ENCODE measurements at places on chromosomes 5 and 9.

- no peak for DNase-seq
Observed at GRCh38 chr9:108911820-108912219, 22.1 kb downstream of the ELP1 start.

GRCh38 chr9:85508616-85509015 is 233.1 kb downstream of the AGTPBP1 start:
- DNase-seq = no peak

DNA sequence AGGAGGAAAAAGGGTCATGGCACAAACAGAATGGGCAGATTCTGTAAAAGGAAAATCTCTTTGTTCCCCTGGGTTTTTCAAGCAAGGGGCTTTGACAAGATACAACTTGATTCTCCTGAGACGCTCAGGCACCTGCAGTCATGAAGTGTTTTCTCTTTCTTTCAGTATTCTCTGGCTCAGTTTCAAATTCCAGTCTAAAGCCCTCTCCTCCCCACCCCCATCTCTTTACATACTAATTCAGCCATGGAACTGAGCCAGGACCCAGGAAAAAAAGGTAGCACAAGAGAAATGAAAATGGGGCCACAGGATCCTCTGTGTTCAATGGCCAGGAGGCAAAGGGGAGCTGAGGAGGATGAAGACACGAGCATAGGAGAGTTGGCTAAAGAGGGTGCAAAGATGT is 408.4 kb downstream of the SPOCK1 start:
- peak; percentile 24 for DNase-seq

- DNase-seq = no peak
Observed at GRCh38 chr5:171367424-171368370, 20.0 kb upstream of the NPM1 start.

- DNase-seq = no peak
Observed at GRCh38 chr5:168974082-168974481, 326.9 kb downstream of the SLIT3 start.

GRCh38 chr5:116771466-116772151 is 197.0 kb upstream of the SEMA6A start:
- DNase-seq = no peak

- no peak for DNase-seq
Observed at GRCh38 chr5:175731172-175731571, 73.3 kb downstream of the HRH2 start.

DNA sequence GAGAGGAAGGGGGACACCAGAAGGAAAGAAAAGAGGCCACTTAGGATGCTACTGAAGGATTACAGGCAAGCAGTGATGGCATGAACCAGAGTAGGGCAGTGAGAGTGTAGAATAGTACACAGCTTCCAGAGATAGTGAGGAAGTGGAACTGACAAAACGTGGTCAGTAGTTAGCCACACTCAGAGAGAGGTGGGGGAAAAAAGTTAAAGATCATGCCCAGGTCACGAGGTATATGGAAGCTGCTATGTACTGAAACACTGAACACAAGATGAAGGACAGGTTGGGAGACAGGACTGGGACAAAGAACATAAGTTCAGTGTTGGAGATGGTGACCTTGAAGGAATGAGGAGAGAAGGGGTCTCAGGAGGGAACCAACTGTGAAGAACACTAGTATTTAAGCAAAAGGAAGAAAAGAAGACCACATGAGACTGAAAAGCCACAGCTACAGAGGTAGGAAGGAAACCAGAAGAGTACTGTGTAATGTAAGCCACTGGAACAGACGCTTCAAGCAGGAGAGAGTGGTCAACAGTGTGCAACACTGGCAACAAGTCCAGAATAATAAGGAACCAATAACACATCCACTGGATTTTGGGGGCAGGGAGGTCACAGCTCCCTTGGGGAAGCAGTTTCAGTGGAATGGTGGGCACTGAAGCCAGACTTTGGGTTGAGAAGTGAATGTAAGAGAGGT is 45.5 kb downstream of the ELL2 start:
- no peak for DNase-seq

- no peak for DNase-seq
Observed at GRCh38 chr5:163532171-163533084, 27.0 kb downstream of the MAT2B start.

GRCh38 chr5:80957031-80957761 is 3.0 kb upstream of the RASGRF2 start:
- no peak for DNase-seq

DNA sequence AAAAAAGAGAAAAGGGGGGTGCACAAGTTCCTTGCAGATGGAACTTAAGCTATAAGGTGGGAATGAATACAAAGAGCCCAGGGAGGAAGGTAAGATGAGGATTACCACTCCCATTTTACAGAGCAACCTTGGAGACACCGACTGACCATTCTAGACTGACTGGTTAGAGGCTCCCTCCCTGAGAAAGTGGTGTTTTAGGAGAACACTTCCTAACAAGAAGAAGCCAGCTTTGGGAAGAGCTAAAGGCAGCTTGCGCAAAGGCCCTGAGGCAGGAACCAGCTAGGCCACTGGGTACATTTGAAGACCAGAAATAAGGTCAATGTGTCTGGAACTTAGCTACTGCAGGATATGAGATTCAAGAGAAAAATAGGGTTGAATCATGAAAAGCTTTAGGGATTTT is 38.6 kb downstream of the SPARC start:
- DNase-seq = no peak

DNA sequence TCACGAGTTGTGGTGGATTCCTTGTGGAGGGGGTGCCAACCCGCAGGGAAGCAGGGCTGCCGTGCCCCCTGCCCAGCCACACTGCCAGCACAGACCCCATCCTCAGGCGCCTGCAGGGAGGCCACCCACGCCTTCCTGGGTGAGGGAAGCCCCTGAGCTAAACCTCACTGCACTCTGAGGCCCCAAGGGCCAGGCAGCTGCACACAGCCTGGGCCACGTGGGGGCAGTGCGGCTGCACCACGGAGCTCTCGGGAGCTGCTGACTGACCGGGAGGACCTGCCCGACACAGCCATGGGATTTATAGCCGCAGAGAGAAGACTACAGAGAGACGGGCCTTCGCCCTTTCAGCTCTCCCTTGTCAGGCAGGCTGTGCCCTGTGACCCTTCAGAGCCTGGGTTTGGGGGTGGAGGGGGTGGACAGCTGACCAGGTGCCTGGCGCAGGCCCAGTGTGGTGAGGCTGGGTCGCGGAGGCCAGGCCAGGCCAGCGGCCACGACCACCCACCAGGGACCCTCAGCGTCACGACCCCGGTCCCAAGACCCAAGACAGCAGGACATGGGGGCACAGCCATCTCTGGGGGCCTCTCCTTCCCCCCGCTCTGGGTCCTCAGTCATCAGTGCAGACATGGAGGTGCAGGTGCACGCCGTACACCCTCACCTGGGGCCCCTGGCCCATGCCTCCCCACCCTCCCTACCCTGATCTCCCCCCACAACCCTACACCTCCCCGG is 4.3 kb upstream of the AHRR start:
- DNase-seq = peak; percentile 75

GRCh38 chr5:92518318-92518904 is 1062.6 kb downstream of the NR2F1-AS1 start:
- DNase-seq = no peak

DNA sequence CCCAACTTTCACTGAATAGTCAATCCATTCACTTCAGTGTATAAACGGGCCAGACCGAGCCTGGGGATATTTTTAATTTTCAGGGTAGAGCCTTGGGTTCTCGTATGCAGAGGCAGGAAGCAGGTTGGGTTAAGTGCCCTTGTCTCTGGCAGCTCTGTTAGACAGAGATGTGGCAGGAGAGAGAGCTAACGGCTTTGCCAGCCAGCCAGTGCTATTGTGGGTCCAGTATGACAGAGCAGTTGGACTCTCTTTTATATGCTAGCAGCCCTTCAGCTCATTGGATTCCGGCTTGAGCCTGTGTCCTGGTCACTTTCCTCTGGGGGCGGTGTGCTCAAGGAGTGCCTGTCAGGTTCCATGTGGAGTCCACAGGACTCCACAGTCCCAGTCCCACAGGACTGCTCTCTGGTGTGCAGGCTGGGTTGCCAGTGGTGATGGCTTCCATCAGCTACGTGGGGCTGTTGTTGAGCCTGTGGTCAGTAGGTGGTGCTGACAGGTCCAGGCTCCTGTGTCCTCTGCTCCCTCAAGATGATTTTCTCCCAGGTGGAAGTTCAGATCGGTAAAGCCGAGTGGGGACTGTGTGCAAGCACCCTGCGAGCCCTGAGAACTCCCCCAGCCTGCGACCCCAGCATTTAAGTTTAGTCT is 14.3 kb downstream of the CLTA start:
- DNase-seq = no peak

DNA sequence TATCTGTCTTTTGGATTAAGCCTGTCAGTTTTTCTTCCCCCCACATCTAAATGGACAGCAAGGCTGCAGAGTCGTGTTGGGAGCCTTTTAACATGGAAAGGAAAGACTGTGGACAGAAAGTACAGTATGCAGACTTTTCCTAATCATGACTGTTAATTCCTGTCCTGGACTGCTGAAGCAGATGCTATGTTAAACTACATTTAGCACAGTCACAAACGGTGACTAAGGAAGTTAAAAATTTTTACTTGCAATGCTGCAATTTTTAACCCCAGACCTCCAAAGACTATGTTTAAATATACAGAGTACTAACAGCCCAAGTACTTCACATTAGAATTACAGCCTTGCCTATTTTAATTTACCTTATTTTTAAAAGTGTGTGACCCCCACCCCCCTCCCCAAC is 51.8 kb downstream of the ELAVL2 start:
- DNase-seq = no peak

DNA sequence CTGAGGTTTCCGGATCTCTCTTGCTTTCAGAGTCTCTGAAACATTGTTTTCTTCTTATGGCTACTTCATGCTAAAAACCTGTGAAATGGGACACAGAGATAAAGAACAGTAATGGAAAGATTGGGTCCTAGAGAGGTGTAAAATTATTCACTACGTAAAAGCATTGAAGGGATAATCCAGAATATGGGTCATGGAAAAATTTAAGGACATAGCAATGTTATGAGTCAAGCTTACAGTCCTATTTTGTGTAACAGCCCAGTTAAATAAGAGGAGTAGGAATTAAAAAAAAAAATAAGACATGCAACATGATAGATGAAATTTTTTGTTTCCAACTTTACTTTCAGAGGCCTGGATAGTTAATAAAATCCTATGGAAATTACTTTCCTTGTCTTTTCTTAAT is 61.9 kb upstream of the ELL2 start:
- DNase-seq = no peak

DNA sequence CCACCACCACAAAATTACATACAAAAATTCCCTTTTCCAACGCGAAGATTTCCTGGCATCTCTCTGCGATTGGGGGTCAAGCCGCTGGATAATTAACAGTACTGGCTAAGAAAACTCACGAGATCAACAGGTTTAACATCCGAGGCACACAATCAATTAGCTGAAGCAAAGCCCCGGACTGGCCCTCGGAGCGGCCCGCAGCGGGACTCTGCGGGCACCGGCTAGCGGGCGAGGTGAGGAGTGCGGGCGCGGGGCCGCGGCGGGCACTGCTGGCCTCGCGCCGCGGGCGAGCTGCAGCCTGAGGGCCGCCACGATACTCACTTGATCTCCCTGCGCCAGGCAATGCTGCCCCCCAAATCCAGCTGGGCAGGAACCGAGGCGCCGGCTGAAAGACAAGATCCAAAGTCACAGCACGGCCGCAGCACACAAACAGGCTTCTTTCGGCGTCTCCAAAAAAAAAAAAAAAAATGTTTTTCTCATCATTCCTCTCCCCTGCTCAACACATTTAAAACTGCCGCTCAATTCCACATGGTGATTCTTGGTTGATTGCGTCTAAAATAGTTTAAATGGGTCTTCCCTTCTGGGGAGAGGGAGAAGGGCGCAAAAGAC is 210.2 kb downstream of the MEF2C start:
- no peak for DNase-seq

DNA sequence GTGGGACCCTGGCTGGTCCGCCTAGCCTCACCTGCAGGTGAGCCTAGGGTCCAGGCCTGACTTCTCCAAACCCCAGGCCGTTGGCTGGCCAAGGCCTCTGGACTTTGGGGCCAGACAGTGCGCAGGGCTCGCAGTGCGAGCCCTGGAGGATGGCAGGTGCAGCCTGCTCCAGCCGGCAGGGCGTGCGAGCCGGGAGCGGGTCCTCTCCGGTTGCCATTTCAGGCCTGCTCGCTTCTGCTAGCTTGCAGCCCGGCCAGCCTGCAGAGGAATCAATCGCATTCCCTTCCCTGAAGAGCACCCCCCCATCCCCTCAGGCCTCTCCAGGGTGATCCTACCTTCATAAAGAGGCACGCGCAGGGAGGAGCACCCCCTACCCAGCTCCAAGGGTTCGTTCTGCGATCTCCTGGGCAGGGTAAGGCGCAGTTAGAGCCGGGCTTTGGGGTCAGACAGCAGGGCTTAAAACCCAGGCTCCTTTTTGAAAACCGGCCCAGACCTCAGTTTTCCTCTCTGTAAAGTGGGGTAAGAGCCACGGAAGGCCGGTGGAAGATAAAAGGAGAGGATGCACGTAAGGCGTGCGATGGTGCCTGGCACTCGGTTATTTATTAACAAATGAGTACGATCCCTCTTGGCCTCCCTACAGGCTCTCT is 6.2 kb downstream of the BARHL1 start:
- no peak for DNase-seq

- no peak for DNase-seq
Observed at GRCh38 chr9:136339958-136340310, 12.6 kb downstream of the GPSM1 start.

- DNase-seq = no peak
Observed at GRCh38 chr5:174527916-174528540, 196.4 kb upstream of the MSX2 start.

- no peak for DNase-seq
Observed at GRCh38 chr9:135815830-135816650, 91.3 kb downstream of the CAMSAP1 start.

DNA sequence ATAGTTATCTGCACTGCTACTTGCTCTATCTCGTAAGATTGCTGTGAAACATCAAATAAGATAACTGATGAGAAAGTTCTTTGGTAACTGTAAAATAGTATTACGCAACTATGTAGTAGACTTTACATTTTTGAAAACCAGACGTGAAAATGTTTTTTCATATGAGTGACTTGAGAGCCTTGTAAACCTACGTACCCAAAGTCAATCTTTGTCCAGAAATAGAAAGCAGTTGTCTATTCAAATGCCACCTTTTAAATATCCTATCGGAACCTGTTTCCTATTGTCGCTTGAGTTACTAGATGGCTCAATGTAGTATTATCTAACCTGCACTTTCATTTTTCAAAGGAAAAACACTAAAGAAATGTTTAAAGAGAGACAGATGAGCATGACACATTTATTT is 1.6 kb downstream of the FNIP1 start:
- DNase-seq = no peak

DNA sequence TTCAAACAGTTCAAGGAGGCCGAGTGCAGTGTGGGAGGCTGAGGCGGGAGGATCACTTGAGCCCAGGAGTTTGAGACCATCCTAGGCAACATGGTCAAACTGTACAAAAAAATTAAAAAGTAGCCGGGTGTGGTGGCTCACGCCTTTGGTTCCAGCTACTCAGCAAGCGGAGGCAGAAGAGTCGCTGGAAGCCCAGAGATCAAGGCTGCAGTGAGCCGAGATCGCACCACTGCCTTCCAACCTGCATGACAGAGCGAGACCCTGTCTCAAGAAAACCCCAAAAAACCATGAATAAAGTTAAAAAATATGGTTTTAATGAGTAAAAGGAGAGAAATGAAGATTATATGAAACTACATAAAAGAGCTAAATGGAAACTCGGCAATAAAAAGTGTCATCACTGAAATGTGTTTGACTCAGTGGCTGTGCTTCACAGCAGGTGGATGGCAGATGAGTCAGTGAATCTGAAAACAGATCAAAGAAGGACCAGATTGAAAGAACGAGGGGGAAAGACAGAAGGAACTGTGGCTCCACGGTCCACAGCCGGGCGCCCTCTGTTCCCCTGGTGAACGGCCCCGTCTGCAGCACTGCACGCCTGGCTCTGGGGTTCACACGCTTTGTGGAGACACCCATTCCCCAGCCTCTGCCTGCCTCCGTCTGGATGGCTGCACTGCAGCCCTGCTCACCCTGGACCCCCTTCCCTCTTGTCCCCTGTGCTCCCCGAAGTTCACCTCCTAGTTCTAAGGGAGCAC is 25.1 kb downstream of the EXD3 start:
- DNase-seq = no peak

All from NCI-H1436 (cell line).